ENCODE measurements at places on chromosomes 1 and 21. TPM values are rescaled to one million over a fixed set of nuclear protein-coding genes. Genes with fewer than 3 reads are reported as not detected.

FAM177B gene
- total RNA-seq = 0.47 TPM

- DNase-seq = no peak
These were observed 85.8 kb downstream of the MRPS6 start for GRCh38 chr21:34158866-34159835.

CBR1 gene
- total RNA-seq = 60.0 TPM

- DNase-seq = no peak
These were observed 6.6 kb downstream of the SCCPDH start for GRCh38 chr1:246730839-246731238.

OR14K1 gene
- not detected for total RNA-seq

- no peak for DNase-seq
These were observed 12.8 kb downstream of the CLDN17 start for GRCh38 chr21:30153697-30154340.

DNA sequence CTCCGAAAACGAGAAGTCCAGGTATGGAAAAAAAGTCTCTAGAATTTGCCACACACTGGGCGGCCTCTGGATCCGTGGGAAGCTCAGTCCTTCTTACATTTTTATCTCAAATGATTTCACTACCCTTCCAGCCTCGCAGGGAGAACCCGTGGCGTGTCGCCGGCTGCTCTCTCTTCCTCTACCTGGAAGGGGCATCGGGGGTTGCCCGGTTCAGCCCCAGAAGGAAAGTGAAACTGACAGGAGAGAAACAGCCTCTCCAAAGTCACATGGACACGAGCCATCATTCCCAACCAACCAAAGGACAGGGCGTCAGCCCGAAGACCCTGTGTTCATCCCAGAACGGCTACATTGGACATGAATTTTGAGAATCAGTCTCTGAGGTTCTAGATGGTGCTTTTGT, 182.5 kb downstream of the ADSS2 start:
- no peak for DNase-seq

All from activated CD4-positive, alpha-beta T cell treated with anti-CD3 and anti-CD28 coated beads, Interleukin-2, amount 10 ng/mL, durations not matched to agents 24 days and 14 days (primary cell).